Mesenteric fat pad (tissue), 1 donor: ENCODE measurements at places on chromosomes 1 and 21. TPM values are rescaled to one million over a fixed set of nuclear protein-coding genes. Genes with fewer than 3 reads are reported as not detected.

- DNase-seq: no peak
Measured at GRCh38 chr1:2840036-2840809, 38.7 kb upstream of the TTC34 start.

- DNase-seq: peak; percentile 30
Measured at GRCh38 chr1:47663286-47663685, 225.4 kb downstream of the FOXD2 start.

- DNase-seq: no peak
Measured at GRCh38 chr21:43608225-43608624, 51.1 kb downstream of the HSF2BP start.

GRCh38 chr1:69551476-69552324 lies 16.0 kb upstream of the LRRC7 start:
- DNase-seq: no peak

GRCh38 chr1:244047621-244048255 lies 3.3 kb upstream of the ZBTB18 start:
- DNase-seq: no peak

- DNase-seq: no peak
Measured at GRCh38 chr1:110535985-110536384, 17.0 kb upstream of the KCNA10 start.

DNA sequence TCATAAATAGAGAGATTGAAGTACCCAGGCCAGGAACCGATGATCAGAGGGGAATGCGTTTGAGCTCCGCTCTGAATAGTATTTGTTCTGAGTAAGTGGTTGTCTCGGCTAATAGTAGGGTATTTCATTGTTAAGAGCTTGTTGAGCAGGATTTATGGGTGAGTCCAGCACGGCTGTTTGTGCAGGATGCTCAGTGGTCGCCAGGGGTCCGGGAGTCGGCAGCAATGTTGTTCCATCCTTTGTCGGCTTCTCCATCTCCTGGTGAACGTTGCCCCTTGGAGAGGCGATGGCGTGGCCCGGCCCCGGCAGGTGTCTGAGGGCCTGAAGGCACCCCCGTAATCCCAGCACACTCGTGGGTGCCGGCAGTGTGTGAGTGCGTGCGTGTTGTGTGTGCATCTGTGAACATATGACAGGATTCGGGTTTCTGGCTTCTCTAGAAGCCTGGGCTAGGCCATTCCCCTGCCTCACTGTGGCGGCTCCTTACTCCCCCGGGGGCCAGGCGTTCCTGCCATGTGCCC lies 160.8 kb upstream of the ARHGEF16 start:
- no peak for DNase-seq

GRCh38 chr1:207649210-207649753 lies 4.3 kb downstream of the CR1L start:
- no peak for DNase-seq

- DNase-seq: no peak
Measured at GRCh38 chr1:85599076-85599491, 18.5 kb downstream of the CCN1 start.

- DNase-seq: no peak
Measured at GRCh38 chr1:116323491-116323890, 49.6 kb upstream of the ATP1A1 start.

- no peak for DNase-seq
Measured at GRCh38 chr1:69985901-69986439, 219.4 kb downstream of the LRRC40 start.

GRCh38 chr1:27795601-27796000 lies 22.6 kb downstream of the STX12 start:
- no peak for DNase-seq

GRCh38 chr1:211349741-211350140 lies 23.1 kb downstream of the TRAF5 start:
- DNase-seq: no peak

DNA sequence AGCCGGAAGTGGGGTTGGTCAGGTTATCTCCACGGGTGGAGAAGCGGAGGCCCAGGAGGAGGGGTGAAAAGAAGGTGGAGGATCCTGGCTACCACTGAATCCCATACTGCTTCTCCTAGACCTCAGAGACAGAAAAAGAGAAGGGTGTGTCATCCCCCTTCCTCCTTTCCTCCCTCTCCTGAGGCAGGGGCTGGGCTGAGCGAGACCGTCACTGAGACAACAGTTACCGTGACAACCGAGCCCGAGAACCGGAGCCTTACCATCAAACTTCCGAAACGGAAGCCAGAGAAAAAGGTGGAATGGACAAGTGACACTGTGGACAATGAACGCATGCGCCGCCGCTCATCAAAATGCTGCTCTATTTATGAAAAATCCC lies 42.1 kb upstream of the NBPF3 start:
- no peak for DNase-seq

- DNase-seq: peak; percentile 20
Measured at GRCh38 chr1:223486366-223486765, 93.2 kb downstream of the CCDC185 start.

DNA sequence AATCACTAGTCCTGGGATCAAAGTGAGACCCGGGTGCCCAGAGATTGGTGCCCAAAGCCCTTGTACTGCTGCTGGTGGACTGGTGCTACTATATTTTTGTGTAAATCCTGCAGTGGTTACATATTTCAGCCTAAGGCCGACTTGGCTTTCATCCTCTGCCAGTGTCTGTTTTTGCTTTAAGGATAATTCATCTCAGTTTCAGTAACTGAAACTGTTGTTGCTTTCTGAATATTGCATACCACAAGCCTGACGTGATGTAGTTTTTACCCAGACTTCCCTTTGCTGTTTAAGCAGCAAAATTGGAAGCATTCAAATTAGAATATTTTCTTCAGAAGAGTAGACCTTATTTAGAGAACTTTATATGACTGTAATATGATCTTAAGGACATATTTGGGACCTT lies 341.8 kb downstream of the RYR2 start:
- DNase-seq: no peak

GRCh38 chr1:178283409-178283808 lies 189.5 kb downstream of the RASAL2 start:
- DNase-seq: no peak

- DNase-seq: no peak
Measured at GRCh38 chr1:46575300-46575699, 23.9 kb upstream of the KNCN start.

GRCh38 chr1:109466452-109467300 lies at the start of gene SYPL2:
SYPL2 (plus strand) TSS chr1:109466546; CDS start chr1:109466844, 298 bp downstream.
- no peak for DNase-seq

DNA sequence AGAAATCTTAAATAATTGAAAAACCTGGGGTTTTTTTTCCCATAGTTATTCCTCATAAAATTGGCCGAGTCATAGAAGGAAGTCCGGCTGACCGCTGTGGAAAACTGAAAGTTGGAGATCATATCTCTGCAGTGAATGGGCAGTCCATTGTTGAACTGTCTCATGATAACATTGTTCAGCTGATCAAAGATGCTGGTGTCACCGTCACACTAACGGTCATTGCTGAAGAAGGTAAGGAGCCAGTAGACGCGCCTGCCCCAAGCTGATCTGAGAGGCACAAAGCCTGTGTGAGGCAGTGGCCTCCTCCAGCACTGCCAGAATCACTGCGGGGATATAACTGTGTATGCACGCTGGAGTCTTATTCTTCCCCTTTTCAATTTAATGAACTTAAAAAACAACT lies 100.3 kb downstream of the PHTF1 start:
- DNase-seq: no peak

DNA sequence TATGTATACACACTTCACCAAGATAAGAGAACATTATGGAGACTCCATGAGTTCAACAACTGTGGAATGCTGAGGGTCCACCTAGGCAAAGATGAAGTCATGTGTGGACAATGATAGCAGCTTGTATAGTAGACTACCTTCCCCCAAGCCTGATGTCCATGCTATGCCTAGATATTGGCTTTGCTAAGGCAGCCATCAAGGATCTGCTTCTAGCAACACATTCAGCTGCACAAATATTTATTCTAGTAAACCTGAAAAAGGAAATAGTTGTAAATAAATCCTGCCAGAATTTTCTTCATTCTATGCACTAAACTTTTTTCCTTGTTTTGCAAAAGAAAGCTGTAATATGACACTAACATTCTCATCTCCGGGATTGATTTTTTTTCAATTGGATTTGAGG lies 7.0 kb upstream of the LPAR3 start:
- DNase-seq: no peak

- DNase-seq: no peak
Measured at GRCh38 chr1:205532026-205532898, 27.8 kb downstream of the CDK18 start.

DNA sequence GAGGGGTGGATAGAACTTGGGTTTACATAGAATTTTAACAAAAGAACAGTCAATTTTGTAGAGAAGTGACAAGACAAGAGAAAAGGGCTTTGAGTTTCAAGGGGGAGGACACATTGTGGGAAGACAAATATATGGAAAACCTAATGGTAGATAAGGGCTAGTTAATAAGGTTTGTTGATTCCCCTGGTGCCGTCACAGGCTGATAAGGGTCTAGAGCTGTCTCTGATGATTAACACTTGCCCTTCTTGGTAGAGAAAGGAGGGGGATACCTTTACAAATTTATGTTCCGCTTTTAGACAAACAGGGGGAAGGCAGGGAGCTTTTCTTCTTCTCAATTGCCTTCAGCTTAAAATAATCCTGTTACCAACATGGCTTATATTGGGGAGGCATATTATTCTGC lies 124.3 kb downstream of the ETS2 start:
- DNase-seq: no peak

DNA sequence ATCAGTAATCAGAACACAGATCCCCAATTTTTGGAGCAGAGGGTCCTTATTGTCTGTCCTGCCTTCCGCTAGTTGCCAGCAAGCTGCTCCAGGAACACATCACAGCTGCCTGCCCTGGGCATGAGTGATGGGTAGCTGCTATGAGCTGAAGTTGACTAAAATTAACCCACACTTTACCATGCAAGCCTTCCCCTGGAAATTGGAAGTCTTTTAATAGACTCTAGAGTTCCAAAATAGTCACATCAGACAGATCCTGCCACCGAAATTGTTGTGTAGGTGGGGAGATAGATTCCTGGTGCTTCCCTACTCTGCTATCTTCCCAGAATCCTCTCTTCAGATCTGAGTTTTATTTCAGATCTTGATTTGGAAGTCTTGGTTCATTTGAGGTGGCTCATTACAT lies 63.1 kb upstream of the GCLM start:
- no peak for DNase-seq

GRCh38 chr1:184418652-184419349 lies 32.0 kb downstream of the C1orf21 start:
- no peak for DNase-seq

The ZNF697 gene
- 11.0 TPM for total RNA-seq

The SFPQ gene
- 205 TPM for total RNA-seq

The SPATA17 gene
- not detected for total RNA-seq
